ENCODE measurements at places on chromosomes 6 and 20.

GRCh38 chr6:17494177-17494576, 100.8 kb downstream of the CAP2 start:
- DNase-seq = no peak

- DNase-seq = no peak
Measured at GRCh38 chr6:164200071-164200470, 785.6 kb downstream of the QKI start.

DNA sequence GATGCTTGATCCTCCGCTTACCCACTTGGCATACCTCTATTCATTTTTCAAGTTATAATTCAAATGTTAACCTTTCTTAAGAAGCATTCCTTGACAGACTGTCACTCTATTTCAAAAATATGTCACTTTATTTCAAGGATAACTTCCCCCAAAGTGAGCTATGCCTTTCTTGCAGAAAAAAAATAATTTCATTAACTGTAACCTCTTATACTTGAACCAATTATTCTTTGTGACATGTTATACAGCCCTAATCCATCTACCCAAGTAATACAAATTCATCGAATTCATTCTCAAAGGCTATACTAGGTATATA, 9.3 kb upstream of the NHSL1 start:
- DNase-seq = no peak

GRCh38 chr20:49323622-49324238, 45.9 kb upstream of the ZNFX1 start:
- DNase-seq = peak; percentile 11
